ENCODE measurements at places on chromosomes 4 and X.

GRCh38 chr4:84498935-84499623 is at the start of gene NKX6-1:
Gene NKX6-1 (minus strand): TSS chr4:84499292. CDS start chr4:84498228, 1,064 bp downstream.
- DNase-seq = peak; percentile 78

DNA sequence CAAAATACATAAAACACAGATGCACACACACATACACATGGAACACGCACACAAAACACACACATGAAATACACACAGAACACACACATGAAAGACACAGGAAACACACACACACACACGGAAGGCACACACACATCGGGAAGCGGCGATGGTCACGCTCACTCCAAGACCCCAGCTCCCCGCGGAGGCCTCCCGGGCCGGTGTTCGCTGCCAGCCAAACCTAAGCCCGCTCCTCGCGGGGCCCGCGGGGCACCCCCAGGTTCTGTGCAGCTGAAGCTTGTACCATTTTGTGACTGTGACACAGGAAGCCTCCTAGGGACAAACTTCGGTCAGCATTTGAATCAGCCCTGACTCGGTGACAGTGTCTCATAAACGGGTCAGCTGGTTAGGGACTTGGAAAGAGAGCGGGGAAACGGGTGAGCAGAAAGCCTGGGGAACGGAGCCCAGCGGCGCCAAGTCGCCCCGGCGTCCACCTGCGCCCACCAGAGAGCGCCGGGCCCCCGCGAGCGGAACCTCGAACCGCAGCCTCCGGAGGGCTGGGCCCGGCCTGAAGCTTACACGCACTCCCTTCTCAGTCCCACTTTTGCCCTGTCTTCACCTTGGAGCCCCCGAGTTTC is 32.1 kb downstream of the F11 start:
- DNase-seq = no peak

DNA sequence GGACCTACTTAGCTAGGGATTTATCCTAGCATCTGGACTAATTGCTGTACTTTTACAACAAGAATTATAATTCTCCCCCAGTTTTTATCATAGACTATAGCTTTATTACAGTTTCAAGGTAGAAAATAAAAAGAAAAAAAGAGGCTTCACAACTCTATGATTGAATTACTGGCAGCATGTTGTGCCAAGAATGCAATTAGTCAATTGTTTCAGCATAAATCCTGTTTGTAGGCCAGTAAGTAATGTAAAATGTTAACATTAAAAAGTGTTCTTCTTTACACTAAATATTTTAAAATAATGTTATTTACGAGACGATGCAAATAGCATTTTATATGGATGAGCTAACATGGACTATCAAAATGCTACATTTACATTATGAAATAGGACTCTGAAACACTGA is 228.4 kb downstream of the MAPK10 start:
- DNase-seq = no peak

DNA sequence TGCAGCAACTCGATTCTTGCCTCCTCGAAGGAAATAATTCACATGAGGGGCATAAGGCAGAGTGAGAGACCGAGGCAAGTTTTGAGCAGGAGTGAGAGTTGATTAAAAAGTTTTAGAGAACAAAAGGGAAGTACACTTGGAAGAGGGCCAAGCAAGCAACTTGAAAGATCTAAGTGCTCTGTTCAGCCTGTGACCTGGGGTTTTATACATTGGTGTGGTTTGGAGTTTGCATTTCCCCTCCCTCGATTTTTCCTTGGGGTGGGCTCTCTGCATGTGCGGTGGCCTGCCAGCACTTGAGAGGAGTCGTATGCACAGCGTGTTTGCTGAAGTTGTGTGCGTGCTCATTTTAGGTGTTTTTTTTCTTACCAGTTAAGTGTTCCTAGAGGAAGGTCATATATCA is 356.4 kb downstream of the KLHL4 start:
- no peak for DNase-seq

- DNase-seq = no peak
Measured at GRCh38 chrX:49116076-49116475, 7.5 kb downstream of the GPKOW start.

Data from NCI-H2171 treated with DMSO at 0.1 percent for 48 hours (cell line).